ENCODE measurements at places on chromosomes 5 and 9. TPM values are rescaled to one million over a fixed set of nuclear protein-coding genes. Genes with fewer than 3 reads are reported as not detected.

DNA sequence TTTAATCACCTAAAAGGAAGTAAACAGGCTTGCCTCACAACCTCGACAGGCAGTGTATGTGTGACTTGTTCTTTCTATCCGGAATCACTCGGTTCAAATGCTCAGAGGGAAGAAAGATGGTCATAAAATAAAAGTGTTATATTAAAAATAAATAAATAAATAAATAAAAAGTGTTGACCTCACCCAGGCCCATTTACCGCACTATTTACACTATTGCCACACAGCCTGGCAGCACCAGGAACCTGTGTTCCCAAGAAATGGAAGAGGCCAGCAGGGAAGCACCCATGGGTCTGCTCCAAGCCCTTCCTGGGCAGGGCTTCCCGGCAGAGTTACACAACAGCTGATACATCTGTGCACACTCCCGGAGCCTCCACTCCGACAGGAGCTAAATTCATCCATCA, 127.9 kb downstream of the EFNA5 start:
- DNase-seq: no peak

GRCh38 chr9:125744616-125745015, 2.6 kb upstream of the PBX3 start:
- no peak for DNase-seq

- DNase-seq: no peak
Measured at GRCh38 chr9:81879501-81879916, 48.7 kb upstream of the SPATA31D4 start.

GRCh38 chr5:103502662-103503061, 59.9 kb downstream of the NUDT12 start:
- DNase-seq: no peak

DNA sequence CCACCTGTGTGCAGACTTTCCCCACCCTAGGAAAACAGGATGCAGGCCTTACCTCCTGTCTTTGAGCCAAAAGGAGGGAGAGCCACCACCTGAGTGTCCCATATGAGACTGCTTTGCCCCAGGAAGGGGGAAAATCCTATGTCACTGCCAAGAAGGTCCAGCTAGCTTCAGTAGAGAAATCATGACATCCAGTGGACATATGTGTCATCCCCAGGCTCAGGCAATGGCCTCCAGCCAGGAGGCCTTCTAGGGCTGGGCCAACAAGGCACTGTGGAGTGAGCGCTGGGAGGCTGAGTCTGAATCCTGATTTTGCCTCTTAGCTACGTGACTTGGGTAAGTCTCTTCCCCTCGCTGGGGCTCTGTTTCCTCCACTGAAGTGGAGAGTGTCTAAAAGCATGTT, 60.2 kb downstream of the SMIM23 start:
- no peak for DNase-seq

- DNase-seq: no peak
Measured at GRCh38 chr5:123943151-123943550, 431.2 kb downstream of the CSNK1G3 start.

DNA sequence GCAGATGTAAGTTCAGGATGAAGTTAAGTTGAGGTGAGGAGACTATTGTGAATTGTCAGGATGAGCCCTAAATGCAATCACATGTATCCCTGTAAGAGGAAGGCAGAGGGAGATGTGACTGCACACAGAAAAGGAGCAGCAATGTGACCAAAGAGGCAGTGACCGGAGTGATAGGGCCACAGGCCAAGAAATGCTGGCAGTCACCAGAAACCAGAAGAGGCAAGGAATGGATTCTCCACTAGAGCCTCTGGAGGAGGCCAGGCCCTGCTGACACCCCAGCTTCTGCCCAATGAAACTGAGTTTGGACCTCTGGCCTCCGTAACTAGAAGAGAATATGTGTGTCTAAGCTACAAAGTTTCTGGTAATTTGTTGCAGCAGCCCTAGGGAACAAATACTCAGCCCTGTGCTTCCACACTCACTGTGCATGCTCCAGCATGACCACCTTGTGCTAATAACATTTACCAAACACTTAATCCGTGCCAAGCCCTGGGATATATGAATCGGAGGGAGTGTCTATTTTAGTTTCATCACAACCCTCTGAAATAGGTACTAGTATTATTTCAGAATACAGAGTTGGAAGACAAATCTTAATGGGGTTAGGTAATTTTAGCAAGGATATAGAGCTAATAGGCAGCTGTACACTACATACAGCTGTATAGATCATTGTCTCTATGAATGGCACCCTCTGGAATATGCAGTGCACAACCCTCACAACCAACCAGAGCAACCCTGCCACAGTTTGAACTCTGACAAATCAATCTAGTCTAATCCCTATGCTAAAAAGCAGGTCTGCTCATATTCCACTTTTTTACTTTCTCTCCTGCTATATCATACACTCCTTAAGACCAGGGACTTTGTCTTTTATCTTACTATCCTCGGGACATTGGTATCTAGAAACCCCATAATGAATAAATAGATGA, 7.8 kb upstream of the GPX8 start:
- no peak for DNase-seq

- no peak for DNase-seq
Measured at GRCh38 chr5:33937017-33937706, 976 bp downstream of the RXFP3 start.

DNA sequence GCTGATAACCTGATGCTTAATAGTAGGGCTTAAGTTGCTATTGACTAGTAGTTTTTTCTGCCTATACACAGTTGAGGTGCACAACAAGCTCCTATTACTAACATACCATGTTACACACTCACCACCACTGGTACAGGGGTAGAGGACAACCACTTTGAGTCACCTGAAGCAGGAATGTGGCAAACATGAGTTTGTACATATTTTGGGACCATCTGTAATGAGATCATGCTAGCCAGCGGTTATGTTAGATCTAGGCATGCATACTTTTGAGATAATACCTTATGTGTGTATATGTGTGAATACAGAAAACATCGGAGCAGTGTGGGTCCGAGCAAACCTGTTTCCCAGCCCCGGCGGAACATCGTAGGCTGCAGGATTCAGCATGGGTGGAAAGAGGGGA, 72.8 kb upstream of the NXNL2 start:
- DNase-seq: no peak

DNA sequence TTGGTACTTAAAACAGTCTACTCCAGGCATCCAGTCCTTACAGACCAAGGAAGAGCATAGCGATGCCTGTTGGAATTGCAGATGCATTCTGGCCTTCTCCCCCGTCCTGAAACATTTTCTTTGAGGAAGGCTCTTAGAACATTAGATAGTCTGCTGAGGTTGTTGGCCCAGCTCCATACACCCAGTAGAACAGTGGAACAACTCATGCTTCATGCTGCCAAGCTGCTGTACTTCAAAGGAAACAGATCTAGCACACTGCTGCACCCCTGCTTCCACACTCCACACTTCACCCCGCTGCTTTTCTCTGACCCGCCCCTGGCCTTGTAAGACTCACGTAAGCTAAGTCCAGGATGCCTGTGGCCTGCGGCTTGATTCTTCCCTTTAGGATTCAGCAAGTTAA, 33.4 kb upstream of the NCS1 start:
- no peak for DNase-seq

DNA sequence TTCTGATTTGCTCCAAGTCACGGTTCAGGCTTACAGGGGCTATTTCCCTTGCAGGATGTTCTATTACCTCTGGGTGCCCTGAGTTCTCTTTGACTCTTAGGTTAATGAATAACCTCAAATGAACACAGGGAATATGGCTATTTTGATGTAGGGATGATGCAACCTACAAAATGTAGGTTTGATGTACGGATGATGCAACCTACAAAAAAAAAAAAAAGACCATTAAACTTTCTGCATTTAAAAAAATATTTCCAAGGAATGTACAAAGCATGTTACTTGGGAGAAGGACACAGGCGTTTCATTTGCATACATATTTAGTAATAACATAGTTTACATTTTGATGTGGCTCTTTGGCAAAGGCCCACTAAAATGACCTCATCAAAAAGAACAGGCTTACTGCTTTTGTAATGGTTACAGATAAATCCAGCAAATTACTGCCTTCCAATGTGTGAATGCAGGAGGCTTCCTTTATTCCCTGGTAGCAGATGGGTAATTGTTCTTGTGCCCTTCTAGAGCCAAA, 36.3 kb downstream of the ZNF474 start:
- DNase-seq: no peak

- DNase-seq: no peak
Measured at GRCh38 chr9:71273613-71274012, 152.2 kb upstream of the TRPM3 start.

GRCh38 chr5:157371655-157372471, 88.2 kb upstream of the NIPAL4 start:
- DNase-seq: no peak

SNCB gene
- not detected for total RNA-seq

DNA sequence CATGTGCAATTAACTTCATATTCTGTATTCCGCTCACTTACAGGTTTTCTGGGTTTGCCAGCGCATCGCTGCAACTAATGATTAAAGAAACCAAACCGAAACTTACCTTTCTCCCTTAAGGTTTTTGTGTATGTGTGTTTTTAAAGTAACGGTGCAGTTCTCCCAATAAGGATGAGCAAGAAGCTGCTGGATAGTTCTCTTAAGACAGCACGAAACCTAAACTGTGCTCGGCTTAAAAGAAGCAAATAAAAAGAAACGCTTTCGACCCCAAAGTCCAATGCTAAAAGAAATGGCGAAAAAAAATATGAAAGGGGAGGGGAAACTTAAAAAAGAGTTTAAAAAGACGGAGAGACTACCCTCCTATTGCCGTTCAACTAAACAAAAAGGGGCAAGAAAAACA, 340 bp downstream of the ELAVL2 start:
- DNase-seq: no peak

- DNase-seq: no peak
Measured at GRCh38 chr9:92528522-92528849, 7.3 kb downstream of the ECM2 start.

TRIM7 gene
- total RNA-seq: 2.2 TPM

PURA gene
- 16.4 TPM for total RNA-seq

TNFSF15 gene
- 0.20 TPM for total RNA-seq

ACTBL2 gene
- total RNA-seq: not detected

CAPSL gene
- total RNA-seq: 0.59 TPM

DNA sequence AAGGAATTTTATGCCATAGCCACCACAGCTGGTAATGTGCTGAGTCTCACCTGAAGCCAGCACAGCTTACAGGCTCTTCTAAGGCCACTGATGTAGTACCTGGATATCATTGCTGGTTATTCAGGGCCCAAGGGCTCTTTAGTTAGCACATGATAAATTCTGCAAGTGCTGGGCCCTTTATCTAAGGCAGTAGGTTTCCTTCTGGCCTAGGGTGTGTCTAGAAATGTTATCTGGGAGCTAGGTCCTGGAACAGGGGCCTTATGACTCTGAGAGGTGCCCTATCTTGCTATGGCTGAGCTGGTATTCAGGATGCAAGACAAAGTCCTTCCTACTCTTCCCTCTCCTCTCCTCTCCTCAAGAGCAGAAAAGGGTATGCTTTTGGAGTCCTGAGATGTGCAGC, 1424.5 kb upstream of the NUDT12 start:
- DNase-seq: no peak

HTR1A gene
- not detected for total RNA-seq

GRCh38 chr5:68652534-68652965, 437.0 kb downstream of the PIK3R1 start:
- no peak for DNase-seq

- DNase-seq: no peak
Measured at GRCh38 chr5:65034813-65035209, 266.1 kb downstream of the CWC27 start.

FOXD4L6 gene
- not detected for total RNA-seq

- DNase-seq: no peak
Measured at GRCh38 chr9:125412166-125412565, 150.5 kb downstream of the GAPVD1 start.

OR2K2 gene
- not detected for total RNA-seq

- DNase-seq: no peak
Measured at GRCh38 chr9:70060148-70060882, 16.7 kb downstream of the MAMDC2 start.

GBA2 gene
- 42.0 TPM for total RNA-seq

TAS2R1 gene
- not detected for total RNA-seq

PCDHGA3 gene
- total RNA-seq: not detected

GRCh38 chr5:57900381-57900944, 417.9 kb upstream of the ACTBL2 start:
- DNase-seq: no peak

GLRA1 gene
- not detected for total RNA-seq

- no peak for DNase-seq
Measured at GRCh38 chr9:38007016-38007415, 62.0 kb downstream of the SHB start.

DNA sequence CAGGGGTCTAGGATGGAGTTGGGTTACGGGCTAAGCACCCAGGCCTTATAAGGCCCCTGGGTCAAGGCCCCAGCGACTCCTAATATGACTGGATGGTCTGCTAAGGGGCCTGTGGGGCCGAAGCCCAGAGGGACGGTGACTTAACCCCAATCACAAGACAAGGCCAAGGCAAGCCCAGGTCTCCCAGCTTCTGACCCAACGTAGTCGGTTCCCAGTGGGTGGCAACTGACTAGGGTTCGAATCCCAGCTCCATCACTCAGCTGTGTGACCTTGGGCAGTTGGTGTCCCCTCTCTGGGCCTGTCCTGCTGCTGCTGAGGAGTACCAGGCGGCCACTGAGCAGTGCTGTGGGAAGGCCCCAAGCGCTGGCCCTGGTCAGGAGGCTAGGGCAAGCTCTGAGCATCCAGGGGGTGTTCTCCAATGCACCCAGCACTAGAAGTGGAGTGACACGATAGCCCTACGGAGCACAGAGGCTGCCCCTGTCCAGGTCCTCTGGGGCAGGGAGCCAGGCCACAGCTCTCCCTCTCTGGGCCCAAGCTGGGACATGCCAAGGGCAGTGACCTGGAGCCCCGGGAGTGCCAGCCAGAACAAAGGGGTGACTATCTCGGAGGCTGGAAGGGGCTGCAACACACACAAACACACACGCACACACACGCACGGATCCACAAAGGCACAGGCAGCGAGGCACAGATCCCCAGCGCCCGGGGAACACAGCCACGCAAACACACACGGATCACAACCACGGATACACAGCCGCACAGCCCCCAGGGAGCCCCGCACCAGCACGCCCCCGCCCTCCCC, 512 bp downstream of the AK1 start:
- DNase-seq: no peak

- peak; percentile 22 for DNase-seq
Measured at GRCh38 chr5:179623906-179624741, 653 bp upstream of the HNRNPH1 start.

DNA sequence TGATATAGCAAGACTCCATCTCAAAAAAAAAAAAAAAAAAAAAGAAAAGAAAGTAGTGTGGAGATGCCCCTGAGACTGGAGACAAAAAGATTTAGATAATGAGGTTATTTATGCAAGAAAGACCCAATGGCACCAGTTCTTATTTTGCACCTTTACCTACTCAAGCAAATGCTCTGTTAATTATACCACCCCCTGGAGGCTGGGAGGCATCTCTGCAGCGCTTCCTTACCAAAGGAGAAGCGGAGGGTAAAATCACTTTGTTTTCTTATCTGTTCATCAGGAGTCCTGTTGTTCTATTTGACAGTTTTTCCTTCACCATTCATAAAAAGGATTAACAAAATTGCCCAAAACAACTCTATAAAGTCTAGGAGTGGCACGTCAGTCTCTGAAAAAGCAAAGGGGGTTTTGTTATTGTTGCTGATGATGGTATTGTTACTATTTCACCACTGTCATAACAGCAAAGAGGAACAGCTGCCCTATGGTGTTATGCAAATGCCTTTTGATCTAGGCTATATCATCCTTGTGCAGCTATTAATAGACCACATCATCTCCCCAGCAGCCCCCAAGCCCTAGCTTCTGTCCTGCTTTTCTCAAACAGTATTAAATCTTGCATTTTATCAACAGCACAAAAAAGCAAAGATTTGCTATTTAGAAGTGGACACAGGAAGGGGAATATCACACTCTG, 174.0 kb downstream of the PALM2AKAP2 start:
- no peak for DNase-seq

NR5A1 gene
- not detected for total RNA-seq
